ENCODE measurements at places on chromosomes 3 and 15.
A peak's percentile ranks its signal among the peaks of the same experiment; 100 is the strongest.

- no peak for DNase-seq
Observed at GRCh38 chr3:172148241-172148640, 108.9 kb downstream of the FNDC3B start.

GRCh38 chr15:94621736-94622135 is 390.4 kb downstream of the MCTP2 start:
- no peak for DNase-seq

DNA sequence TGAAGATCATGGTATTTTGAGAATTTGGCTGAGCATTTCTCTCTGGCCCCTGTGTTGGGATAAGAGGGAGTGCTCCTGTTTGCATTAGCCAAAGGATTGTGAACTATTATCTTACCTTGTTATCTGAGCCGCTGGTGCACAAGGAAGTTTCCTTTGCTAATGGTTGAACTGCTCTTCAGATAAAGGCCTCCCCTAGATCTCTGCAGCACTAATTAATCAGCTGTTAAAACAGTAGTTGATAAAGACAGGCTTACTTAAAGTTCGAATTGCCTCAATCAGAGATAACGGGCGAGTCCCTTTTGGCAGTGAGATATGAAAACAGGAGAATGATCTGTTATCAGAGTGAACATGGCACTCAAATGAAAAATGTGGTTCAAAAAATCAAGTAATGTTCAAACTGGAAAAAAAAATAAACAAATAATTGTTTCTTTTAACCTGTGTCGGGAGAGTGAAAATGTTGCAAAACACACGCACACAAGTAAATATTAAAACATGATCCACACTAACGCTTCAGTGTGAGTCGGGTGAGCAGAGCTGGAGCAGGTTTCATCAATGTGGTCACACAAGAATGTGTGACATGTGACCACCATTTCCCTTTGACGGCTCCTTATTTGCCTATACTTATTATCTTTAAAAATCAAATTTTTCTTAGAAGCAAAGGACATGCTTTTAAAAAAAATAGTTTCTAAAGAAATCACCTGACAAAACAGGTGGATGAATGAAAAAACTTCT is 469.1 kb downstream of the SOX2 start:
- DNase-seq, result no peak

GRCh38 chr15:88232771-88233201 is 23.8 kb downstream of the NTRK3 start:
- no peak for DNase-seq

- DNase-seq, result no peak
Observed at GRCh38 chr15:33190539-33190938, 4.0 kb downstream of the FMN1 start.

GRCh38 chr3:58704745-58705144 is 38.2 kb upstream of the FAM3D start:
- no peak for DNase-seq

- no peak for DNase-seq
Observed at GRCh38 chr3:110646055-110646454, 425.6 kb upstream of the NECTIN3 start.

GRCh38 chr3:66195347-66195783 is 25.4 kb upstream of the SLC25A26 start:
- DNase-seq, result peak; percentile 22

DNA sequence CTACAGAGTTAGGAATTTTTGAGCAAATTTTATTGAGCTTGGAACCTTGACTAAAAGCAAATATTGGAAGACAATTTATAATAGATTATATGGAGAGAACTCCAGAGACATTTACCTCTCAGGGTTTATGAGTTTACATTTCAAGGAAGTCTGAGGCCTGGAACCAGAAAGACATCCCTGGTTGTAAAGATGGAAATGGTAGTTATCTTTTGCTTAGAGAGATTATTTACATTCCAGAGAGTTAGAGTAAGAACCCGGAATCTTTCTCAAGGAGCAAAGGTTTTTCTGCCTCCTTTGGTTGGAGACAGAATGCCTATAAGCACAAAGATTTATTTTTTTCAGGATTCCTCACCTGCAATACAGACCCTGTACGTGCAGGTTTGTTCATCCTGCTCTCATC is 458.1 kb downstream of the TBL1XR1 start:
- no peak for DNase-seq

DNA sequence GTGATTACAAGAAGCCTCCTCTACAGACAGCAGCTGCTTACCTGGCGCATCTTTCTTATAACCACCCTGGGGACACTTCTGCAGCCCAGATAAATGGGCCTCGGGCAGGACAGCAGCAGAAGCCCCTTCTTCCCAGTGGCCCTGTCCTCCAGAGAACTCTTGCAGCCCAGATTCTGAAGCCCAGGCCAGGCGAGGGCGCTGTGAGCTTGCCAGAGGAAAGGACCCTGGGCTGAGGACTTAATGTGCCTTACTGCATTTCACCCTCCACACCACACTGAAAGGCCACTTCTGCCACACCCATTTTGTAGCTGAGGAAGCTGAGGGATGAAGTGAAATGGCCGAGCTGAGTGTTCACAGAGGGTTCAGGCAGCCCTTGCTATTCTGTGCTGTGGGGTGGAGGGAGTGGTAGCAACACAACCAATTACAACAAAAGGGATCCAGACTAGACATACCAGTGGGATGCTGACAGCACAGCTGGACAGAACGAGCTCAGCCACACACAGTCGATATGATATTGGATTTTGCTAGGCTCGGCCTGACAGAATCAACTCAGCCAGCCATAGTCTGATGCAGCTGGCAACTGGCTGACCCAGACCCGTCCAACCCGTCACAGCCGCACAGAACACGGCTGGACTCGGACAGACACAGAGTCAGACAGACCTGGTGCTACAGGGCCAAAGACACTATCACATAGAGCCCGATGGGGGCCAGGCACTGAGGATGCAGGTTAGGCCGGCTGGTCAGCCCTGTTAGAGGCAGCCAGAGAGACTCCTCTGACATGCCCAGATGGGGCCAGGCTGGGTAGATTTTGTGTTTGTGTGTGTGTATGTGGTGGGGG is 7.3 kb downstream of the ACOX2 start:
- no peak for DNase-seq

- DNase-seq, result no peak
Observed at GRCh38 chr3:128152419-128153155, 694 bp upstream of the EEFSEC start.

GRCh38 chr15:85582131-85583079 is 202.0 kb downstream of the AKAP13 start:
- DNase-seq, result peak; percentile 53

DNA sequence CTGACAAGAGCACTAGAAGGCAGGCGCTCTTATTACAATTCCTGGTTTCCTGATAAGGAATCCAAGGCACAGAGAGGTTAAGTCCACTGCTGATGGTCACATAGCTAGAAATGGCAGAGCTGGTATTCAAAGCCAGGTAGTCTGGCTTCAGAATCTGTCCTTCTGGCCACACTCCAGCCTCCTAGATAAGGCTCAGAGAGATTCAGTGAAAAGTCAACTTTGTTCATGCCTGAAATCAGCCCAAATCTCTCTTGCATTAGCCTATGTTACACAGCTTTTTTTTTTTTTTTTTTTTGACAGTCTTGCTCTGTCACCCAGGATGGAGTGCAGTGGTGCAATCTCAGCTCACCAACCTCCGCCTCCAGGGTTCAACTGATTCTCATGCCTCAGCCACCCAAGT is 21.1 kb upstream of the CMTM8 start:
- no peak for DNase-seq

- no peak for DNase-seq
Observed at GRCh38 chr3:78799681-78800080, 968.1 kb downstream of the ROBO1 start.

DNA sequence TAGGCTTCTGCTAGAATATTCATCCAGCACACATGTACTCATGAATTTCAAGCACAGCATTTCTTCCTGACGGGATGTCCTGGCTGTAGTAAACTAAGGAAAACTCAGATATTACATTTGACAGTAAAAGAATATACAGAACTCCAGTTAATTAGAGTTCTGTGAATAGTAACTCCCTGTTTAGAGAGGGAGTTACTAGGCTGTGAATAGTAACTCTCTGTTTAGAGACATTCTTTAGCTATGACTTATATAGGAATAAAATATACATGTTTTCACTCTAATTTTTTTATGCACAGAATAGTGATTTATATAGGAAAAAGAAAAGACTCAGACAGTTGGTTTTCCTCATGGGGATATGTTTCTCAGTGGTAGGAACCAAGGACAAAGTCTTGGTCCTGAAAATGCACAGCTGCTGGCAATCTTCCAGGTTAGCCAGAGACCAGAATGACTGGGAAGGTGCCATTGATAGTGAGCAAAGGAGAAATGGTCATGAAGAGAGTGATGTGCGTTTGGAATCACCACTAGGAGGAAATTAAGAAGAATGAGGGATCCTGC is 480.7 kb upstream of the THBS1 start:
- no peak for DNase-seq

GRCh38 chr3:137692803-137693431 is 71.2 kb upstream of the SOX14 start:
- no peak for DNase-seq

DNA sequence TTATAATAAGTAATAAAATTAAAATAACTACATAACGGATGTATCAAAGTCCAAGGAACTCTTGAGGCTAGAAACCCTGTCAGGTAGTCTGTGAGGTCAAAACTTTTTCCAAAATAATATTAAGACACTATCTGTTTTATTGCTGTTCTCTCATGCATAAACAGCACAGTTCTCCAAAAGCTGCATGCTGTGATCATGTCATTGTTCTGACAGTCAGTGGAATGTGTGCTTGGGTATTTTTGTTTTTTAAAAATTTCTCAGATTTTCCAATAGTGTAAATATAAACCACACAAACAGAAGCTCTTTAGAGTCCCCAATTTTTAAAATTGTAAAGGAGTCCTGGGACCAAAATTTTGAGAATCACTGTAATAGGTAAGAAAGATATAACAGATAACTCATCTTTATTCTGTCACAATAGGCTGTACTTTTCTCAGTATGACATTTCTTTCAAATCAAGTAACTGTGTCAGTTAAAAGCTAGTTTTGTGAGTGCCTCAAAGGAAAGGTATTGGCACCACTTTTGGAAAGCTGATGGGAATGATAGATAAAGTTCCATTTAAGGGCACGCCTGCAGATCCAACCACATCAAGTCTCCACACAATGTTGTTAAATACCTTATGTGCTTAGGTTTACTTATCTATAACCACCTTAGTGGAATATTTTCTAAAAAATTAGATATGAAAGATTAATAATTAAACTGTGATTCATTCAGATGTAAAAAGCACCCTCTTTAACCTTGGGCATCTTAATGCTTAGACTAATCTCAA is 49.3 kb downstream of the CEP152 start:
- no peak for DNase-seq

DNA sequence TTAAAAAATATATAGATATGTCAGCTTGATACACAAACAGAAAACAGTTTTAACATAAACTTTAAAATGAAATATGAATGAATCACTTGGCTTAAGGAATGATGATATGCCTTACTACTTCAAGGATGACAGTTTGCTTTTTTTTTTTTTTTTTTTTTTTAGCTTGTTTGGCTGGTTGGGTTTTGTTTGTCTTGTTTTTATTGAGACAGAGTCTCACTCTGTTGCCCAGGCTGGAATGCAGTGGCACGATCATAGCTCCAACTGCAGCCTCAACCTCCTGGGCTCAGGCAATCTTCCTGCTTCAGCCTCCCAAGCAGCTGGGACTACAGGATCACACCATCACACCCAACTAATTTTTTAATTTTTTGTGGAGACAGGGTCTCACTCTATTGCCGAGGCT is 14.5 kb downstream of the LRRC2 start:
- no peak for DNase-seq

- DNase-seq, result no peak
Observed at GRCh38 chr3:43627360-43627759, 5.5 kb upstream of the ANO10 start.

DNA sequence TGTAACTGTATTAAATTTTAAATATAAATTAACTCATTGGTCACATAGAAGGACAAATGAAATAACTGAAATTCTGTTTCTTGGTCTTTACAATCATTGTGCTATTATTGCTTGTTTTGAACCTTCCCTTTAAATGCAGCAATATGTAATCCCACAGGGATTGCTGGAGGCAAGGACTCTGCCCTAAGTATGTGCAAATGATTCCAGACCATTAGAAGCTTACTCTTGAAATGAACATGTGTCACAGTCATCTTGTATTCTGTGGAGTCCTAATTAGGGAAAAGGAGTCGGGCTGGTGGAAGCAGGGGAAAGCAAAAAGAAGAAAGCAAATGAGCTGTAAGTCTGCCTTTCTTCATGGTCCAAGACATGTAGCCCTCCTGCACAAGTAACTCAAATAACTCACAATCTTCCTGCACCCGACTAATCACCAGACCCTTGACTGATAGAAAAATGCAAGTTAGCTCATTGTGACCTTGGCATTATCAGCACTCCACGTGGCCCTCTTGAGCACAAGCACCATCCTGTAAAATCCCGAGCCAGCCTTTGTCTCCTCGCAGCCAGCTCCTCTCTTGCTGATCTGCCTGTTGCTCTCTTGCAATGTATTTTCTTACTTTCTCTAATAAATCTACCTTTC is 2.3 kb upstream of the TMPRSS7 start:
- DNase-seq, result no peak

- no peak for DNase-seq
Observed at GRCh38 chr3:104523136-104523535, 843.6 kb upstream of the ALCAM start.

- no peak for DNase-seq
Observed at GRCh38 chr3:69180869-69181591, 58.6 kb upstream of the LMOD3 start.

DNA sequence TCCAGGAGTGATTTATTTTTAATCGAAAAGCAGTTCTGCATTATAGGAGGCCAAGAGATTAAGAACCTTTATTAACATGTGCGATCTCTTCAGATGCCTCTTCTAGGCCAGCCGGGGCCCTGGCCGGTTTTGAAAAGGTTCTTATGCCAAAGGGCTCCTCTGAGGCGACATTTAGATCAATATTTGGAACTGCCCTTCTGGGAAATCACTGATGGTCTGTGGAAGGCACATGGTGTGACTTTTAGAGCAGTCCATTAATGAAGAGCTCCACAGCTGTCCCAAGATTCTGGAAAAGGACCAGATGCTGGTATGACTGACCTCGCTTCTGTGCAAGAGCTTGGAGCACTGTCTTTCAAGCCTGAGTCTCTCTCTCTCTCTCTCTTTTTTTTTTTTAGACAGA is 19.7 kb downstream of the MGLL start:
- no peak for DNase-seq

DNA sequence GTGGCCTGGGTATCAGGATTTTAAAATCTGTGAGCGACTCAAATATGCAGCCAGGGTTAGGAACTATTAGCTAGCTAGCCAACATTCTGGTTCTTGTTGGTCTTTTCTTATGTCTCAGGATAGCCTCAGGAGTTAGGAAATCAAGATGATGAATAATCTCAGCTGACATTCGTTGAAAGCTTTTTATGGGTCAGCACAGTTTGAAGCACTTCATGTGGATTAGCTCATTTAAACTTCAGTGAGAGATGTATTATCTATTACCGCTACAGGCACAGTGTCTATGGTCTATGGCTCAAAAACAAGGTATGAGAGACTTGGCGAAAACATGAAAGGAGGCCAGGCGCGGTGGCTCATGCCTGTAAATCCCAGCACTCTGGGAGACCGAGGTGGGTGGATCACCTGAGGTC is 187.5 kb upstream of the THRB start:
- no peak for DNase-seq

- DNase-seq, result no peak
Observed at GRCh38 chr3:126748701-126749546, 44.9 kb downstream of the CHCHD6 start.
